ENCODE measurements at places on chromosomes 2 and 18.
A peak's percentile ranks its signal among the peaks of the same experiment; 100 is the strongest.

GRCh38 chr2:217887841-217888701 is 114.7 kb downstream of the TNS1 start:
- DNase-seq = no peak

DNA sequence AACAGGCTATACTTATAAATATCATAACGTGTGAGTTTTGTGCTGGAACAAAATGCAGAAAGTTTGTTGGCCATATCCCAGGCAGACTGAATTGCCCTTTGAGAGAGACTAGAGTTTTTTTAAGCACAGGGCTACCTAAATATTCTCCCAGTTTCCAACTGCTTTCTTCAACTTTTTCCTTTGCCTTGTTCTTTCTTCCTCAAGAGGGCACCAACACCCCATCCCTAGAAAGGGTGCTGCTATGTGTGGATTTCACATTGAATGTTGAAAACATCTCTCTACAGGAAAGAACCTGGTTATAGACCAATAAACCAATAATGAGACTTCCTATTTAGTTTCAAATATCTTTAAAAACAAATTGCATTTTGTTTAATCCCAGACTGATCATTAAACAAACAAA is 87.9 kb downstream of the ICOS start:
- DNase-seq = no peak

DNA sequence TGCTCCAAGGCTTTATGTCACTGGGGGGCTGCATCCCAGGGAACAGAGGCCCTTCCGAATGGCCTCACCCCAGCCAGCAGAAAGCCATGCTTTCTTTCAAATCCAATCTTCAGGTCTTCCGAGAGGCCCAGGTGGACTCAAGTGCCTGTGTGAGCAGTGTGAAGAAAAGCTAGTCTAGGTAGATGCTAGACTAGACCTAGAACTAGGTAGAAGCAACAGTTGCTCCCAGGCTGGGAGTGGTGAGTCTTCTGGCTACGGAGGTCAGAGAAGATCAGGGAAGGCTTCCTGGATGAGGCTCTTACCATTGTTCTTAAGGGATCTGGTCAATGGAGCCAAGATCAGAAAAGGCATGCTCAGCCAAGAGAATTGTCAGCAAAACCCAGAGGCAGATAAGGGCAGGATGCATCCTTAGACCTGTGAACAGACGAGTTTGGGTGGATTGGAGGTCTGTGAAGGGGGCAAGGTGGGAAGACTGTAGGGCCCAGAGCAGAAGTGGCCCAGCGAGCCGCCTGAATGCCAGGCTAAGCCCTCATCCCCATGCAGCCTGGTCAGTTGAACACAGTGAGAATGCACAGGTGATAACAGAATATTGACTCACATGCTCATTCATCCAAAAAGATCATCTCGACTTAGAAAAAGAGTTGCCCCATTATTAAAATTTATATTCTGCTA is 110.8 kb downstream of the SMAD7 start:
- DNase-seq = no peak

GRCh38 chr18:21996351-21996826 is 173.0 kb upstream of the GATA6 start:
- DNase-seq = no peak

- DNase-seq = no peak
These were observed 21.6 kb upstream of the AGFG1 start for GRCh38 chr2:227450311-227450841.

DNA sequence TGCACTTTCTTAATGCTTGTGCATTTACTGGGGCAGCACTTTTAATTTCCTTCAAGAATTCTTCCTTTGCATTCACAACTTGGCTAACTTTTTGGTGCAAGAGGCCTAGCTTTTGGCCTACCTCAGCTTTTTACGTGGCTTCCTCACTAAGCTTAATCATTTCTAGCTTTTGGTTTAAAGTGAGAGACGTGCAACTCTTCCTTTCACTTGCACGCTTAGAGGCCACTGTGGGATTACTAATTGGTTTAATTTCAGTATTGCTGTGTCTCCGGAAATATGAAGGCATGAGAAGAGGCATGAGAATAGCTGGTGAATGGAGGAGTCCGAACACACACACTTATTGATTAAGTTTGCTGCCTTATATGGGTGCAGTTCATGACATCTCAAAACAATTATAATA is 354.1 kb downstream of the DLGAP1 start:
- DNase-seq = no peak

DNA sequence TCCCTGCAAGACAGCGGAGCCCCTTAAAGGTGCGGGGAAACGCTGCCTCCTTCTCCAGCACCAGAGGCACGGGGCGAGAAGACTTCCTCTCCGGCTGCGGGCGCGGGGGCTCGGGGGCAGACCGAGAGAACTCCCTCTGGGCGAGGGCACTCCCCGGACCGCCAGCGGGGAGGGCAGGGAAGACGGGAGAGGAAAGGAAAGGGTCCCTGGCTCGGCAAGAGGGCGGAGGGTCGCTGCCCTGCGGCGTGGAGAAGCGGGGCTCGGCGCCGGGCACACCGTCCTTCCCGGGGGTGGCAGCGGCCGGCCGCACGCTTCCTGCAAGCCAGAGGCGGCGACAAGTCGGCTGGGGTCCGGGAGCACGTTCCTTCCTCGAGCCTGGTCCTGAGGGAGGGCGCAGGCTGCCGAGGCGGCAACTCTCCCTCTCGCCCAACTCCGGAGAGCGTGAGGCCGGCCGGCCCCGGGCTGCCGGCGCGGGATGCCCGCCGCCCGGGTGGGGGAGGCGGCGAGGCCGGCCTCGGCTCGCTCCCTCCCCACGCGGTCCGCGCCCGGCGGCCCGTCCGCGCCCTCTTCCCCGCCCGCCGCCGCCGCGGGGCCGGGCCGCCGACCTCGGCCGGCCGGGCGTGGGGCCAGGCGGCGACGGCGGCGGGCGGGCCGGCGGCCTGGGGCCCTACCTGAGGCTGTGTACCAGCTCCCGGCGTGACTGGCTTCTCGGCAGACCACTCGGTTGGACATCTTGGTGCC is 1.1 kb downstream of the MEMO1 start:
- DNase-seq = peak; percentile 21

DNA sequence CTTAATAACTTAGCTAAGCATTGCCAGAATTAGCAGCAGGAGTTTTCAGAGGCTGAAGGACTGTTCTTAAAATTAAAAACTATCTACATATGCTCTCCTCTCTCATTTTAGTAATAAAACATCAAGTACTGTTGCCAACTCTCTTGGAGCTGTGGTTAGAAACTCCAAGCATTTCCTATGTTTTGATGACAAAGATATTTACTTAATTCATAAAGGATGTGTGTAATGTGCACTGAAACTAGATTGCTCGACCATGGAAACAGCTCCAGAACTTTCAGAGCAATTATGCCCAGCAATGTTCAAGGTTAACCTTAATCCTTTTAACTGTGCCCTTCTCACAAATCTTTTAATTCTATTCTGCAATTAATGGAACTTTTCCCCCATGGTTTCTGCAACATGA is 8.4 kb downstream of the GRP start:
- DNase-seq = no peak

DNA sequence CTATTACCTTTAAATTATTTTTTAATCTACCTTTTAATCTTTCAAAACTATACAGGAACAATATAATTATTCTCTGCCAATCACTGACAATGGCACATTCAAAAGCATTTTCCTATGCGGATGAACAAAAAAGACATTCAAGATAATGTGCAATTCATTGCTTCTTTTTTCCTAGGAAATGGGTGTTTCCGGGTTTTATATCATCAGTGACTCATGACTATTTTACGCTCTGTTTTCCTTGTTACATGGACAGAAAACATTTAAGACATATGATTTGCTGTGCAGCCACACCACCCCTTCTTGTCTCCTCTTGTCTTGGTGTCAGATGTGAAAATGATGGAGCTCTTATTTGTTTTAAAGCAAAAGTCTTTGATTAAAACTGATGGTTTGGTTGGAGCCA is 184.7 kb upstream of the LINC00305 start:
- DNase-seq = no peak

GRCh38 chr2:204357286-204357685 is 188.0 kb upstream of the PARD3B start:
- DNase-seq = no peak

DNA sequence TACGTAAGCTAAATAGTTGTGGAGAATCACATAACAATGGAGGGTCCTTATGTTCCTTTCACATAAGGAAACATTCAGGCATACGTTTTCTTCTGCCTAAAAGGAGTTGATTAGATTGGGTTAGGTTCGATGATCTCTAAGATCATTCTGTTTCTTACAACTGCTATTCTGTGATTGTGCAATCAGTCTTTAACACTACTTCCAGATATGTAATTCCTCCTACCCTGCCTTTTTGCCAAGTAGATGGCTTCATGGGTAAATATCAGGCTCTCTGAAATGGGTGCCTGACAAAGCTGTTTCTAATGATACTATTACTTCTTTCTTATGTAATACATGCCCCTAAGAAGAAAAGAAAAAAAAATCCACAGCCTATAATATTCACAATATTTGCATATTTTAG is 321.5 kb downstream of the XIRP2 start:
- DNase-seq = no peak

DNA sequence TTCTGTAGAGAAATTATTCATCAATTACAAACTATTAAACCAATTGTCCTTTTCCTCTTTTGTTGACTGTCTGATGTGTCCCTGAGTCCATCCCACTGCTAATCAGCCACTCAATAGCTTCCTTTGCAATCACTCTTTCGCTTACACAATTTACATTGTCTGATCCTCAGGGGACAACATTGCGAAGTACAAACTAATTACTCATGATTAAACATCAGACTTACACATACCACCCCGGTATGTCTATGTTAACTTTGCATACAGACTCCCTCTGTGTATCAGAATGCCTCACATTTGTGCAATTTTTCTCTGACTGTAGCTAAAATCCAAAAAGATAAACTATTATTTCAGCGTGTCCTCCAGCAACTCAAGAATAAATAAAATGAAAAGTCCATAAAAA is 264.4 kb upstream of the REV1 start:
- DNase-seq = no peak

DNA sequence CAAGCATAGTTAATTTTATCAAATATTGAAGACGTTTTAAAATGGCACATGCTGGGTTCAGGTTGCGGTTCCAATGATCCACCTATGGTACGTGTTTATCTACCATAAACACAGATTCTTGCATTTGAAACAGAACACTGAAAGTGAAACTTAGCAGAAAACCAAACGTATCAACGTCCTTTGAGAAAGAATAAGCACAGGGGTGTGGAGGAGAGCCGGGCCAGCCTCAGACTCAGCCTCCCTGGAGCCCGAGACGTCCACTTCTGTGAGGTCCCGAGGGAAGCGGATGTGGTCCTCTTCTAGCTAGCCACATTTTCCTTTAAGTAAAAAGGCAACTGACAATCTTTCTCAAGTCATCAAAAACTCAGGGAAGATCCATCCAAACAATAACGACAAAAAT is 195.9 kb downstream of the RTP5 start:
- no peak for DNase-seq

DNA sequence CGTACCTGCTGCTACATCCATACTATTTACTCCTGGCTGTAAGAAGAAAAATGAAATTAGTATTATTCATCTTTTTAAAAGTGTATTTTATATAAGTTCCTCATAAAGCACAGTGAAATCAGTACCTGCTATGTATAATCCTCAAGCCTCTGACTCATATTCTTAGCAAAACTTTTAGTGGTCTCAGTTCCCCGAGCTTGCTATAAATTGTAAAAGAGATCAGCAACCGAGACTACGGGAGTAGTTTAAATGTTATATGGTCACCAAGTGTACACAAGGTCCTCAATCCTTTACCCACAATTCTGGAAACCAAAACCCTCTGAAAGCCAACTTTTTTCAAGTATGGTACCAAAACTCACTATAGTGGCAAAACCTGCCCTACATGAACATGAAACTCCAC is 24.2 kb downstream of the PRPF40A start:
- no peak for DNase-seq

DNA sequence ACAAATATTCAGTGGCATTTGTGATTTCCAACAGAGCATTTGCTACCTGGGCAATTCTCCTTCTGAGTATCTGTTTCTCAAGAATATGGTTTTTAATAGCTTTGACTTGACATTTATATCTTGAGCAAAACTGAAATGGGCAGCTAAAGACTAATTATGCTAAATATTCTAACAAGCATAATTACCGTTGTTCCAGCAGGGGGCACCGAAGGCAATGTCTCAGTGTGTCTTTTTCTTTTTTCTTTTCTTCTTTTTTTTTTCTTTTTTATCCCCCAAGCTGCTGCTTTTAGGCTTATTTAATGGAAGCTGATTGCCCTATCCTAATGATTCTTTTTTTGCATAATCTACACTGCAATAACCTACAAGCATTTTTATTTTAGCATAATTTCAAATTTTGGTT is 138.9 kb upstream of the NABP1 start:
- no peak for DNase-seq

Data from activated T-helper 1 cell treated with Interleukin-2 at 50 U/mL for 16 hours (primary cell).